Myocyte (in vitro differentiated cells): ENCODE measurements at places on chromosomes 4 and X.

- DNase-seq = no peak
Measured at GRCh38 chr4:37220685-37221084, 23.9 kb upstream of the NWD2 start.

DNA sequence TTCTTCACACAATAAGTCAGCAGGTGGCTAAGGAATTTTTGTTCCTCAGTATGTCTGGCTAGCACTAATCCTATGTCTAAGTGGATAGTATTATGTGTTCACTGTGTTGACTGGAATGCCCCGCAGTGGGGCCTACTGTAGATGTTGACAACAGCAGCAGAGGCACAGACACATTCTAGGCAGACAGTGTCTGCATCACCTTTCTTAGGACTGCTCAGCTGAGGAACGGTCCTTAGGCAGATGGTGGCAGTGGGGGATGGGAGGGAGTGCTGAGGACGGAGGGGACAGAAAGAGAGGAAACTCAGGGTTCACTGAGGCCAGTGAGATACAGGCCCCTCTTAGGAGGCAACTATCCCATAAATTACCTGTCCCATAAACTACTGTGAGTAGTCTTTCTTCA is 44.6 kb upstream of the LEF1 start:
- no peak for DNase-seq

DNA sequence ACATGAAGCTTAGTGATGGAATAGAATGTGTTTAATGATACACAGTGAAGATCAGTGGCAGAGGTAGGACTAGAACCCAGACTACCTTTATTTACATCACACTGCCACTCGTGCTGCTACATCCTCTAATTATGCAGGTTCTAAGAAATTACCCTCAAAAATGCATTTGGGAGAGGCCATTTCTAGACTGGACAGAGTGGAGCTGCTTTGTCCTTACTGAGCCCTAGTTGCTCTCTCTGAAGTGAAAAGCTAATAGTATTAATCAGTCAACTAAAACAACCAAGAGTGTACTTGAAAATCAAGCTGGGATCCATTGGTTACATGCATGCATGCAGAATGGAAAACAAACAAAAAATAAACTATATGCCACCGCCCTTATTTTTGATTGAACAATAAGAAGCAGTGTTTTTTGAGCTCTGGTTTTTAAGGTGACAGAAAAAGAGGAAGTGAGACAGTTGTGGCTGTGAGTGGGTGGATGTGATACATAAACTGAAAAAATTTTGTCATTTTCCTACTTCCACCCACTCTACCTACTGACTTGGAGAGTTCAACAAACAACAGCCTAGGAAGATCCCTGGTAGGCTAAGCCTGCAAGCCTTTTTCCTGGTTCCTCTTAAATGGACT is 6.8 kb upstream of the VSIG4 start:
- no peak for DNase-seq

DNA sequence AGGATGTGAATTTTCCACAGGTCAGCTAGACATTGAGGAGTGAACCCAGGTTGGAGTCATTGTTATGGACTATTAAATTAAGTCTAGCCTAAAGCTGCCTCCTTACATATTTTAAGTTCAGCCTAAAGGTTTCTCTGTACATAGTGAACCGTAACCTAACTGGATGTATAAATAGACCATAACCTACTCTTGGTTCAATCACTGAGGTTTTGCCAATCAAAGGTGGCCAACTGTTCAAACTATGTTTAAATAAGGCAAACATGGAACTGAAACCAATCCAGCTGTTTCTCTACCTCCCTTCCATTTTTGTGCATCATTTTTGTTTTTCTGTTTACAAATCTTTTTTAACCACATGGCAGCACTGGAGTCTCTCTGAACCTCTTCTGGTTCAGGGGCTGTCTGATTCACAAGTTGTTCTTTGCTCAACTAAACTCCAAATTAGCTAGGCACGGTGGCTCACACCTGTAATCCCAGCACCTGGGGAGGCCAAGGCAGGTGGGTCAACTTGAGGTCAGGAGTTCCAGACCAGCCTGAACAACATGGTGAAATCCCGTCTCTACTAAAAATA is 43.9 kb upstream of the SFRP2 start:
- no peak for DNase-seq

DNA sequence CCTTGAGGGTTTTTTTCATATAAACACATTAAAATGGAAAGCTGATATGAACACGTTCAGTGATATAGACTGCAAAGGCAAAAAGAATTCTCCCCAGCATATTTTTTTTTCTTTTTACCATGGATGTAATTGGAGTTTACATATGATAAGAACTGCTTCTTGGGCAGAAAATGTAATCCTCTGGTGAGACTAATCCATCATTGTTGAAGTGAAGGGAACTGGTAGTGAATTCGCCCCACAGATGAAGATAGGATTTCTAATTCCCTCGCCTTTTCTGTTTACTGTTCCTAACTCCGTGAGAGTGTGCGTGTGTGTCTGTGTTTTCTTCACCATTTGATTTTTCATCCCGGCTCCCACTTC is 88.9 kb downstream of the GPR143 start:
- DNase-seq = no peak

- DNase-seq = no peak
Measured at GRCh38 chr4:153950100-153950979, 161.5 kb upstream of the SFRP2 start.

DNA sequence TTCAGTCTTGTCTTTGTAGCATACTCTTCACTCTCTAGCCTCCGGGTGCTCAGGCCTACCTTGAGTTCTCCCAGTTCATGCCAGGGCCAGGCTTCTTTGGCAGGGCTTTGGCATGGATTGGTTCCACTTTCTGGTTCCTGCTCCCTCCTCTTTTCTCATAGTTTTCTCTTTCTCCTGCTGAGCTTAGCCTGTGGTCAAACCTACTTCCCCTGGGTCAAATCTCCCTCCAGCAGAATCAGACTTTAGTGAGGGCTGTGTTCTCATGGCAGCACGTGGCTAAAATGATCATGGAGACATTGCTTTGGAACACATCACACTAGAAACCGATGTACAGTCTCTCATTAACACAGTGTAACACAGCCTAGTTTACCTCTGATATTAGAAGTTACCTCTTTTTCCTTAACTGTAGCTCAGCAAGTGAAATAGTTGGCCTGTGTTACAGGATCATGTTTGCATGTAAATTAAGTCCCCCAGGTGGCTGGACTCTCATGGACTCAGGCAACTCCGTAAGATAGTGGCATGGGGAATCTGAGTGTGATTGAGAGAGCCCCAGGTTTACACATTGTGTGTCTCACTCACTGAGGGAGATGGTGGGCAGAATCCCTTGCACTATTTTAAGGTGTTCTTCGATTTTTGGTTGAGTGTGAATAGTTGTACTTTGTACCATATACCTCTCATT is 13.3 kb downstream of the RAB9A start:
- no peak for DNase-seq

DNA sequence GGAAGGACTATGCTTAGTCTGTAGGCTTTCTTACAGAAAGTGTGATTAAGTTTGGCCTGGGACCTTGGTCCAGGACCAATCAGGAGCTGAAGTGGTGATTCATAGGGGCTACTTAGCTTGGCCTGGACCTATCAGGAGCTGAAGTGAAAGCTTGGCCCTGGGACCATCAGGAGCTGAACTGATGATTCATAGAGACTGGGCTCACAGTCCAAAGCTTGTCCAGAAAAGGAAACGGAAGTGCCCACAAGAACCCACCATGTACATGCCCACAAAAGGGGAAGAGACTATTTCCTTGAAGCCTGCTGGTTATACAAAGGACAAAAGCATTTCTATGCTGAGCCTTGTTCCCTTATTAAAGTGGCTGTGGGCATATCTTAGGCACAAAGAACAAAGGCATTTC is 12.6 kb downstream of the TENT5D start:
- no peak for DNase-seq

DNA sequence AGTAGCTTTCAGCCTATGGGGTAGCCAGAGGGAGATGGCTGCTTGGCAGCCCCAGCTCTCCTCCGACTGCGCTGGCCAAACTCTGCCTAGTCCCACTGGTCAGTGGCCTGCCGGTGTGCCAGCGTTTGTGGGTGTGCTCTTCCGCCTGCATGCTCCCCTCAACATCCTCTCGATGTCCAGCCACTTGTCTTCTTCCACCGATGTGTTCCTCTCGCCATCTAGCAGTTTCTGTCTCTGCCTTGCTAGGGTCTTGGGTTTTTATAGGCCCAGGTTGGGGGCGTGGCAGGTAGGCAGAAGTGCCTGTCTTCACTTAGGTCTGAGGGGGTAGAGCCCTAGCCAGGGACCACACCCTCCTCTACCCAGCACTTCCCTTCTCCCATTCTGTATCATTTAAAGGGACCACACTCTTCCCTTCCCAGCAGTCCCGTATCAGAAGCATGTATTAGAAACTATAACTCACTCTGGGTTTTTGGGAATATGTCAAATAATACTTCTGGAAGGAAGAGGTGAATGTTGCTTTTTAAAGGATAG is 124.4 kb downstream of the KDM6A start:
- no peak for DNase-seq

- DNase-seq = peak; percentile 80
Measured at GRCh38 chr4:71261633-71262121, 77.1 kb upstream of the SLC4A4 start.

DNA sequence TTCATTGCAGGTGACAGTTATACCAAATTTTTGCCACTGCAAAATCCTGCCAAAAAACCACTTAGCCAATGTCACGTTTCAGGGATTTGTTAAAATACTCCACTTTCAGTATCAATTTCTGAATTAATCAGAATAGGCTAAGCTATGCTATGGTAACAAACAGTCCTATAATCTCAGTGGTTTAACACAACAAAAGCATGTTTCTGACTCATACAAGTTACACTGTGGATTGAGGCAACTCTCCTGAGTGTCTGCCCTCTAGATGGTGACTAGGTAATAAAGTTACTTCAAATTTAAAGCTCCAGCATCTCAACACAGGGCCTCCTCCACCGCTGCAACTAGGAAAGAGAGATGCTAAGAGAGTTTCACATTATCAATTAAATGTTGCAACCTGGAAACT is 23.0 kb upstream of the RADX start:
- no peak for DNase-seq

GRCh38 chr4:122776916-122777315 is 44.4 kb downstream of the BBS12 start:
- no peak for DNase-seq

GRCh38 chr4:82688091-82688795 is 110.4 kb downstream of the SCD5 start:
- peak; percentile 80 for DNase-seq

DNA sequence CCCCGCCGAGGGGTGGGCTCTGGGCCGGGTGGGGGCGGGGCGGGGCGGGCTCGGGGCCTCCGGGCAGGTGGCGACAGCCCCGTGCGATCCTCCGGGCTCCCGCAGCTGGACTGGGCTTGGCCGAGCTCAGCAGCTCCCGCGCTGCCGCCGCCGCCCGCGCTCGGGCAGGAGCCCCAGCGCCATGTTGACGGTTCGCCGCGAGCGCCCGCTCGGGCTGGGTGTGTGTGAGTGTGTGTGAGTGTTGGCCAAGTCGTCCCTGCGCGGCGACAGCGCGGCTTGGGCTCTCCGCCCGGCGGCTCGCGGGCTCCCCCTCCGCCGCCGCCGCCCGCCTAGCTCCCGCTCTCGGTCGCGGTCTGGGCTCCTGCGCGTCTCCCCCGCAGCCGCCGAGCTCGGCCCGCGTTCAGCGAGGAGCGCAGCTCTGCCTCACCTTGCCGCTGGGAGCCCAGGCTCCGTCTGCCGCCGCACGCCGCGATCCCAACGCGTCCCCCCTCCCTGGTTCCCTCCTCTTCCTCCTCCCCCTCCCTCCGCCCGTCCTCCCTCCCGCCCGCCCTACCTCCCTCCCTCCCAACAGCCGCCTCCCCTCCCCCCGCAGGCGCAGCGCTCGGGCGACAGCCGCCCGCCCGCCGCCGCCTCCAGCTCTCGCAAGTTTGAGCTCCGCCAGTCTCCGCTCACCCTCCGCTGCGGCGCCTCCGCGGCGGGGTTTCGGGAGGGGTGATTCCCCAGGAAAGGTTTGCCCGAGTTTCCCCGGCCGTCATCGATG is at the start of gene BCOR:
BCOR (minus strand) TSS at position 455 of the 760 bp plus-strand sequence. CDS start 20,029 bp downstream, outside the sequence.
- DNase-seq = peak; percentile 61

DNA sequence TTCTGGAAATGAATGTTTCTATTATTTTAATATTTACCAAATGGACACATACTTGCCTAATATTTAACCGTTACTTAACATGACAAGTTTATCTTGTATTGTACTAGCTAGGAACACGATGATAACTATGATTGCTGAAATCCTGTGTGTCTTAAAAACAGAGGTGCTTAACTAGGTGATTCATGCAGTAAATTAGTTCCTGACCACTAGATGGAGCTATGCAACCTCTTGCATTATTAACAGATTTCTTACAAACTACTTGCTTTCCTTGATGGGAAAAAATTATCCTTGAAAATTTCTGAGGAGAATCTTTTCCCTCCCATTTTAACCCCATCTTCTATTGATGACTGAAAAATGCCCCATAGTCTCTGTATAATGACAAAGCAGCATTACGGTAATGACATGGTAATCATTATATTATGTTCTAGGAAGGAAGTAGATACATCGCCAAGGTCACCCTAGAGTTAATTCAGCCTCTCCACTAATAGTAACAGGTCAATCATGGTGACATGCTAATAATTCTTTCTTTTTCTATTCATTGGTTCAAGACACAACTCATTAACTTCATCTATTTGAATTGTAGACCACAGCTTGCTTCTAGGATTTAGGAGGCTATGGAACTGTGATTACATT is 844.2 kb downstream of the RAPGEF2 start:
- peak; percentile 80 for DNase-seq

- no peak for DNase-seq
Measured at GRCh38 chr4:182745237-182745636, 171.9 kb downstream of the DCTD start.

- DNase-seq = no peak
Measured at GRCh38 chr4:72954811-72955210, 114.7 kb downstream of the COX18 start.

GRCh38 chr4:155675709-155676429 is 9.2 kb downstream of the GUCY1A1 start:
- no peak for DNase-seq

DNA sequence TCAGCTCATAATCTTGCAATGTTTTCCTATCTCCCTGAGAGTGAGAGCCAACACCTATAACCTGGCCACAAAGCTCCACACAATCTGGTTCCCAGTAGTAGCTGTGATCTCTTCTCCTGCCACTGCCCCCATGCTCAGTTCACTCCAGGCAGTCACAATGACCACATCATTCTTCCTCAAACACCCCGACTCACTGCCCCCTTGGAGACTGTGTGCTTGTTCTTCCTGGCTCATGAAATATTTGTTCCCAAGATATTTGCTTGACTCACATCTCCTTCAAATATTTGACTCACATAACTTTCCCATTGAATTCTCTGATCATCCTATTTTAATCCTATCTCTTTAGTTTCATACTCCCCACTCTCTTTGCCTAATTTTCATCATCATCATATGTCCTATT is 173.7 kb downstream of the AREG start:
- peak; percentile 13 for DNase-seq

- DNase-seq = no peak
Measured at GRCh38 chr4:184942444-184943425, 75.6 kb upstream of the HELT start.
